NCI-H510A treated with DMSO at 0.1 percent for 48 hours (cell line): ENCODE measurements at places on chromosomes 13 and 19.

DNA sequence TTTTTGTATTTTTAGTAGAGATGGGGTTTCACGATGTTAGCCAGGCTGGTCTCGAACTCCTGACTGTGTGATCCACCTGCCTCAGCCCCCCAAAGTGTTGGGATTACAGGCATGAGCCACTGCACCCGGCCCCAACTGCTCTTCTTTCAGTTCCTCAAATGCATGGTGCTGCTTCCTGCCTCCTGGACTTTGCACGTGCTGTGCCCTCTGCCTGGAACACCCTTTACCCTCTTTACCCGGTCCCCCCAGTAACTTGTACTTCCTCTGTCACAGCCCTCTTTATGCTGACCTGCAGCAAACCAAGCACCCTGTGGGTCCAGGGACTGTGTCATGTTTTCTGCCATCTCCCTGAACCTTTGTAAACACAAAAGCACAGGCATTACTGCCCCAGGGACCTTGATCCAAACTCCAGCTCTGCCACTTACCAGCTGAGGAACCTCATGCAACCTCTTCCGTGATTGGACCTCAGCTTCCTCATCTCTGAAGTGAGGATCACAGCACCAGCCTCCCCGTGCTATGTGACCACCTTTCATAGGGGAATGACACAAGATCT is 3.8 kb downstream of the BLVRB start:
- DNase-seq: no peak

DNA sequence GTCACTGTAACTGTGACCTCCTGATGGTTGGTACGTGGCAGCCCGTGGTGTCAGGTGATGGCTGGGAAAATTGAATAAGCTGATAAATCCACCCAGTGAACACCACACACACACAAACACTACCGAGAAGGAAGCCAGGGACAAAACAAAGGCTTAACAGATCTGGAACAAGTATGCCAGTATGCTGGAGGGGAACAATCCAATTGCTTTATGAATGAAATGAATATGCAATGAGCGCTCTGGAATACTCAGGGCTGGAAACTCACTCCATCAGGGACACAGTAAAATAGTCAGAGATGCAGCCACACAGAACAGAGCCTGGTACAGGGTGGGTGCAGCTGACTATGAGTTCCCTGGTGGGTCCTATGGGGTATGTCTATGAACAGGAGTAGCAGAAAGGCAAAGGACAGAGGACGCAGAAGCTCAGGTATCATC is 16.7 kb downstream of the TMTC4 start:
- no peak for DNase-seq

GRCh38 chr19:10587022-10587838 is at the start of gene AP1M2:
Gene AP1M2, minus strand, starts transcription at chr19:10587312. Its CDS starts 81 bp downstream, at chr19:10587231.
- DNase-seq: peak; percentile 78

DNA sequence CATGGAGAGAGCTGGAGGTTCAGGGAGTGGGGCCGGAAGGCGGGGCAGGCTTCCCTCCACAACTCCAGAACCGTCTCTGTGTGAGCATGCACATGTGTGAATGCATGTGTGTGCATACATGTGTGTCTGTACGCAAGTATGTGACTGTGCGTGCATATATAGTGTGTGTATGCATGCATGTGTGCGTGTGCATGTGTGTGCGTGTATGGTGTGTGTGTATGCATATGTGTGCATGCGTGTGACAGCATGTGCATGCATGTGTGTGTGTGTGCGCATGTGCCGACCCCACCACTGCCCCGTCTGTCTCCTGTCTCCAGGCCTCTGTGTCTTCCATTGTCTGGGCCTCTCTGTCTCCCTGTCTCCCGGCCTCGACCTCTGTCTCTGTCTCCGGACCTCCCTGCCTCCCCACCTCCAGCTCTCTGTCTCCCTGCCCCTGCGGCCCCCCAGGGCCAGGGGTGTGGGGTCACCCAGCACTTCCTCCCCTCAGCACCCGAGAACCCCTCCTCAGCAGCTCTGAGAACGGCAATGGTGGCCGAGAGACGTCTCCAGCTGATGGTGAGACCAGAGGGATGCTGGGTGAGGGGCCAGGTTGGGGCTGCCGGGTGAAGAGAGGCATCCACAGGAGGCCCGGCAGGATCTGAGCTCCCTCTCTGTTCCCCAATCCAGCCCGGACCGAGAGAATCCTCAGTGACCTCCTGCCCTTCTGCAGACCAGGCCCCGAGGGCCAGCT is 22.5 kb downstream of the ARHGEF1 start:
- no peak for DNase-seq

- DNase-seq: no peak
Measured at GRCh38 chr13:81738364-81738763, 1397.4 kb upstream of the SPRY2 start.

GRCh38 chr19:16476401-16476800 is 4.6 kb upstream of the EPS15L1 start:
- DNase-seq: no peak

GRCh38 chr13:105442949-105443699 is 1092.3 kb downstream of the EFNB2 start:
- DNase-seq: peak; percentile 9

- DNase-seq: no peak
Measured at GRCh38 chr19:8143041-8143440, 6.4 kb downstream of the FBN3 start.

GRCh38 chr19:45045671-45046353 is 7.0 kb downstream of the CLASRP start:
- DNase-seq: no peak

DNA sequence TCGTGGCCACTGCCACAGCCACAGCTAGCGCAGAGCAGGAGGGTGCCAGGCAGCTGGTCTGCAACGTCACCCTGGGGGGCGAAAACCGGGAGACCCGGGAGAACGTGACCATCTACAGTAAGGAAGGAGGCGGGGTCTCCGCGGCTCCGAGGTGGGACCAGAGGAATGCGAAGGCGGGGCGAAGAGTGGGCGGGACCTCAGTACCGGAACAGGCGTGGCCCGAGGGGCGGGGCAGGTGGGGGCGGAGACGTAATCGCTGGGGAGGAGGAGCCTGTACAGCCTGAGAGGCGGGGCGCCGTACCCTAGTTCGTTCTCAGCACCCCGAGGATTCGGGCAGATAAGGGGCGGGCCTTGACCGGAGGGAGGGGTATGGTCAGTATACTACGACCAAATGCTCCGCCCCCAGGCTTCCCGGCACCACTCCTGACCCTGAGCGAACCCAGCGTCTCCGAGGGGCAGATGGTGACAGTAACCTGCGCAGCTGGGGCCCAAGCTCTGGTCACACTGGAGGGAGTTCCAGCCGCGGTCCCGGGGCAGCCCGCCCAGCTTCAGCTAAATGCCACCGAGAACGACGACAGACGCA is 2.5 kb downstream of the ICAM5 start:
- DNase-seq: no peak

- DNase-seq: peak; percentile 73
Measured at GRCh38 chr13:52599037-52599847, 43.0 kb upstream of the HNRNPA1L2 start.

GRCh38 chr19:56933014-56933705 is 92.6 kb upstream of the PEG3 start:
- DNase-seq: no peak

- DNase-seq: peak; percentile 65
Measured at GRCh38 chr19:37817180-37817981, 38.0 kb upstream of the ZNF573 start.

DNA sequence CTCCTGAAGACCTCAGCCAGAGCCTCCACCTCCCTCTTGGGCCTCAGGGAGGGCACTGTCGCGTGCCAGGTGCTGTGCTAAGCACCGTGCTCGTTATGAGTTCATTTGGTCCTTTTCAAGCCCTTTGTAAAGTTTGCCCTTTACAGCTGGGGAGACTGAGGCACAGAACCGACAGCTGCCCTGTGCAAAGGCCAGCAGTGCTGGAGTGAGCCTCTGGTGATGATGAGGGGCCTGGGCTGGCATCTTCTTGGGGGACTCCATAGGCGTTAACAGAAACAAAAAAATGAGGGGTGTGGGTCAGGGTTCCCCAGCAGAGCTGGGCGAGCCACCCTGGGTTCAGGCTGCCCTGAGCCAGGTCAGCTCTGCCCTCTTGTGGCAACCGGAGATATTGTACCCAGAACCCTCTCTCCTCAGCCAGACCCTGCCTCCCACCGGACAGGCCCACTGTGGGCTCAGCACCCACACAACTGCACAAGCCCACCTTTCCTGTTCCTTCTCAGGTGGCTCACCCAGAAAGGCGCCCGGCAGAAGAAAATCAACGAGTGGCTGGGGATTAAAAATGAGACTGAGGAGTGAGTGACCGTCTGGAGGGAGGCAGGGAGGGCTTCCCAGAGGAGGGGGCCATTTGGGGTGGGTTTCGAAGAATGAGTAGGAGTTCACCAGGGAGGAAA is 5.5 kb upstream of the IFI30 start:
- peak; percentile 12 for DNase-seq

GRCh38 chr13:27988520-27988919 is at the start of gene URAD:
Gene URAD, minus strand, starts transcription at chr13:27988693. Its CDS starts 56 bp downstream, at chr13:27988637.
- no peak for DNase-seq

- no peak for DNase-seq
Measured at GRCh38 chr19:2777952-2778683, 5.0 kb downstream of the SGTA start.

GRCh38 chr19:6753178-6754031 is 13.8 kb downstream of the SH2D3A start:
- DNase-seq: no peak

- no peak for DNase-seq
Measured at GRCh38 chr13:110824702-110825300, 90.1 kb downstream of the ANKRD10 start.

GRCh38 chr13:72427757-72428528 is 299.5 kb downstream of the MZT1 start:
- DNase-seq: no peak

DNA sequence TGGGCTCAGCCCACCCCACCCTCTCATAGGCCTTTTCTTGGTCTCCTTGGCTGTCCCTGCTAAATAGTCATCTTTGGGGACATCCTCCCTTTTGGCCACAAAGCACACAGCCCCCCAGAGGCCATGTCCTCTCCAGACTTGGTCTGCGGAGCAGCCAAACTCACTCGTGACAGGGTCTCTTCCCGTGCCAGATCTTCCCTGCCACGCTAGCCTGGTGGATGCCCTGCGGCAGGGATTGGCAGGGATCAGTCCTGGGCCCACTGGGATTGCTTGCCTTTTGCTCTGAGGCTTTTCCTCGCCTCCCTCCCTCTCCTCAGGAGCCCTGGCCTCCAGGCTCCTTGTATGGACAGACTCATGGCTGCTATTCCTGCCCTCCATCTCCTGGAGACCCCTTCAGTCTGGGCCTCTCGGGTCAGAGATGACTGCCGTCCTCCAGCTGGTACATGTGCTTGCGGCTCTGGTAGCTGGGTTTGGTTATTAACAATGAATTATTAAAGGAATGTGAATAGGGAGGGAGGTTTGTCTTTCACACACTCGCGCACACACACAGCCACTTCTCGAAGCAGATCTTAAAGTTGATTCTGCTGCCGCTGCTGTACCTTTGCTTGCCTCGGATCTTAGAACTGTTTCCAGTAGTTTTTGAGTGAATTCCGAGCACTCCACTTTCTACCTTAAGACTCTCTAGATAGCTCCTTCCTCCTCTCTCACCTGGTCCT is 45.1 kb downstream of the NFIX start:
- DNase-seq: no peak

GRCh38 chr19:13848340-13848677 is 28.6 kb upstream of the NANOS3 start:
- no peak for DNase-seq

DNA sequence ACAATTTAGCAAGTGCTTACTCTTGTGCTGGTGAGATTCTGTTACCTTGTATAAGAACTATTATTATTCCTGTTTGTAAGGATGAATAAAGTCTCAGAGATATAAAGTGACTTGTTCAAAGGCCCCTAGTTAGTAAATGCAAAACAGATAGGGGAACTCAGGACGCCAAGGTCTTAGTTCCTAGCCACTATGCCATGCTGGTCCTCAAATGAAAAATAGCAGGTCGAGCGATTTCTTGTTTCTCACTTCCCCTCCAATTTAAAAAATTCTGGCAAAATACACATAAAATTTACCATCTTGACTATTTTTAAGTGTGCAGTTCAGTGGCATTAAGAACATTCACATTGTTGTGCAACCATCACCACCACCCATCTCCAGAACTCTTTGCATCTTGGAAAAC is 1.1 kb downstream of the TECR start:
- no peak for DNase-seq

GRCh38 chr13:58906329-58907007 is 1257.3 kb downstream of the DIAPH3 start:
- DNase-seq: no peak

GRCh38 chr13:23859904-23860303 is 29.3 kb downstream of the MIPEP start:
- no peak for DNase-seq

GRCh38 chr13:82758044-82758443 is 1124.2 kb downstream of the SLITRK1 start:
- DNase-seq: no peak

GRCh38 chr19:35908010-35908441 is at the start of gene TYROBP:
Gene TYROBP, minus strand, starts transcription at chr19:35908295. Its CDS starts 67 bp downstream, at chr19:35908228.
- DNase-seq: no peak

- no peak for DNase-seq
Measured at GRCh38 chr13:60619461-60619860, 222.4 kb downstream of the TDRD3 start.

GRCh38 chr13:51632591-51633362 is 48.5 kb downstream of the WDFY2 start:
- DNase-seq: no peak

DNA sequence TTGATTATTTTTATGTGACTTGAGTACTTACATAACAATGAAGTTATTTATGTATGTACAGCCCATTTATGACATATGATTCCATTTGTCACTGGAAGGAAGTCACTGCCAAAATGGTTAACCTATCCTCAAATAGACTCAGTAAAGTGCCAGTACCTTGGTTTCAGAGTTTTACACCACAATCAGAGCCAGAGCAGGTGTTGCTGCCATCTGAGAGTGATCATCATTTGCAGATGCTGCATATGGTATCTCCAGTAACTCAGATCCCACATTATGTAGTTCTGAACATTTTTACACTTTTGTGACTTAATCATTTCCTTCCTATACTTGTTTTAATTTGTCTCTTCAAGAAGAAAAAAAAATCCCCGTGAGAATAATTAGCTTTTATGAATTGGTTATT is 313.3 kb downstream of the HS6ST3 start:
- DNase-seq: no peak

DNA sequence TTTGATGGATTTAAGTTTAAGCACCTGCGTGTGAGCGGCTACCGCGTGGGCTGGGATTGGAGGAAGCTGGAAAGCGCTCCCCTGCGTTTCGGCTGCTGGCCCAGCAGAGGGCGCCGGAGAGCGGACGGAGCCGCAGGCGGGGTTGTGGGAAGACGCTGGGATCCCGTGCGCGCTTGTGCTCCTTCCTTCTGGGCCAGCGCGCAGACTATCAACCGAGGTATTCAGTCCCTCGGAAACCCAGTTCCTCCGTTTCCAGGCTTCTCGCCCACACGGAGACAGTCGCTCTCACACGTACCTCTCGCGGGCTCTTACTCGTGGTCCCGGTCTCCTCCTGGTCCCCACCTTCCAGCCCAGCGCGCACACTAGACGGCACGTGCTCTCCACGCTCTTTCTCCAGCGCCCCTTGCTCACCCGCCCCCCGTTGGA is 28.8 kb downstream of the EPN1 start:
- DNase-seq: no peak

- DNase-seq: peak; percentile 19
Measured at GRCh38 chr13:20431687-20432384, 93.8 kb downstream of the CRYL1 start.
